Stimulated activated CD8-positive, alpha-beta memory T cell treated with anti-CD3 and anti-CD28 coated beads, Interleukin-4, amount 100 ng/mL, for 1 hour (primary cell): ENCODE measurements at places on chromosomes 7 and 10.

- no peak for DNase-seq
Measured at GRCh38 chr7:105376908-105377533, 11.7 kb downstream of the SRPK2 start.

DNA sequence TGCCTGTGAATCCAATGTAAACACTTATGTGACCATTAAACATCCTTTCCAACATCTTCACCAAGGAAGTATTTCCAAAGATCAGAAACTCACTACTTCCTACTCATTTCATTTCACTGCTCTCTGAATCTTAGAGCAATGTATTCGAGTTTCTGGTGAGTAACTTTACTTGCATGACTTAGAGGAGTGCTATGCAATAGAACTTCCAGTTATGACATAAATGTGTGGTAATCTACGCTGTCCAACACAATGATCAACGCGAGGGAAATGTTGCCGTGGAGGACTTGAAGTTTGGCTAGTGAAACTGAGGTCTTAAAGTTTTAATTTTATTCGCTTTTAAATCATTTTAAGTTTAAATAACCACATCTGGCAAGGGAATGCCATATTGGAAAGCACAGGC, 1326.3 kb downstream of the XPNPEP1 start:
- DNase-seq, result no peak

DNA sequence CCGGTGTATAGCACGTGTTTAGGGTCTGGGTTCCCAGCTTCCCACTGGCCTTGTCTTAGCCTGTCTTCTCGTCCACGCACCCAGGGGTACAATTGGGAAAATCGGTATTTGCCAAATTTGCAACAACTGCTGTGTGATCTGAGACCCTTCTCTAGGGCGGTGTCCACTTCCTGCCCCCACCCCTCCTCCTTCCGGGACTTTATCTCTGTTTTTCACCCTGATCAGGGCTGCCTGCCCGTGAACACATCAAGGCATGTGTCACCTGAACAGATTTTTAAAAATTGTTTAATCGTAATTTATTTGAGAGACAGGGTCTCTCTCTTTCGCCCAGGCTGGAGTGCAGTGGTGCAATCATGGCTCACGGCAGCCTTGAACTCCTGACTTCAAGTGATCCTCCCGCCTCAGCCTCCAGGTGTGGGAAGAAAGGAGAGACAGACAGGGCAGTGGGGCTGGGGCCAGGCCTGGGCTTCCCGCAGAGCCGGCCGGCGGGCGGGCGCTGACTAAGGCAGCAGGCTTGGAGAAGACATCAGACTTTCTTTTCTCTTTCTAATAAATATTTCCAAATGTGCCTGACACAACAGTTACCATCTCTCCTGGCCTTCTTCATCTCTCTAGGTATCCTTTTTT, 27.5 kb downstream of the ELFN1 start:
- no peak for DNase-seq

DNA sequence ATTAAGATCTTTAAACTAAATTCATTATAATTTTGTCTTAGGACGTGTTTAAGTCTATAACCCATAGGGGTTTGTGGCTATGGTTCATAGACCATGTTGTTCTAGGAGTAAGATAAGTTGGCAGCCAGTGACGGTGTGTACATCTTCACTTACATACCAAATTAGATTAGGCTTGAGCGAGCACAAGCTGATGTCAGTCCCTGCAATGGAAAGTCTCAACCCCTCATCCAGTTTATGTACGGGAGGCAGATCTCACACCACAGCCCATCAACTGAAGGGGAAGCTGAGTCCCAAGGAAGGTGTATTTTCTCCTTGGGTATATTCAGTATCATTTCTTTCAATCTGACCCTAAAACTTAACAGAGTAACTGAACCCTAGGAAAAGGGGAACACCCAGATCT, 5.1 kb upstream of the SMC3 start:
- DNase-seq, result no peak

GRCh38 chr7:78179211-78179610, 380.6 kb downstream of the PHTF2 start:
- no peak for DNase-seq

- DNase-seq, result no peak
Measured at GRCh38 chr7:116499168-116500077, at the start of gene CAV2. Gene CAV2 (plus strand): TSS chr7:116499738. CDS start chr7:116499782, 44 bp downstream.

DNA sequence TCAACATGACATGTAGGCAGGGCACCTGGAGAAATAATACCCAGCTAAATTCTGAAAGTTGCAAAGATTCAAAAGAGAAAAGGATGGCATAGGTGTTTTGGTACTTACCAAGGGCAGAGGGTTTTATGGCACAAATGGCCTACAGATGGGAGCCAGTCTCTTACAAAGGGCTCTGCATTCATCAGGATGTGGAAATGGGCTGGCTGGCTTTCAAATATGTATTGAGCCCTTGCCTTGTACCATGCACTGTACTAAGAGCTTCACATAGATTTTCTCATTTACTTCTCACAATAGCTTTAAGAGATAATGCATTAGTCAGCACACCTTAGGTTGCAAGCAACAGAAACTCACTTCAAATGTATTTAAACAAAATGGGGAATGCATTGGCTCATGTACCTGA, 327.1 kb downstream of the BICC1 start:
- DNase-seq, result no peak
